Left lung (tissue), 14 donors: ENCODE measurements at places on chromosomes 1 and 21. TPM values are rescaled to one million over a fixed set of nuclear protein-coding genes. Genes with fewer than 3 reads are reported as not detected.
A peak's percentile ranks its signal among the peaks of the same experiment; 100 is the strongest.

GRCh38 chr1:91791103-91791502, 94.8 kb downstream of the TGFBR3 start:
- no peak for DNase-seq

GRCh38 chr21:35426469-35426868, 377.4 kb upstream of the RUNX1 start:
- no peak for DNase-seq

DNA sequence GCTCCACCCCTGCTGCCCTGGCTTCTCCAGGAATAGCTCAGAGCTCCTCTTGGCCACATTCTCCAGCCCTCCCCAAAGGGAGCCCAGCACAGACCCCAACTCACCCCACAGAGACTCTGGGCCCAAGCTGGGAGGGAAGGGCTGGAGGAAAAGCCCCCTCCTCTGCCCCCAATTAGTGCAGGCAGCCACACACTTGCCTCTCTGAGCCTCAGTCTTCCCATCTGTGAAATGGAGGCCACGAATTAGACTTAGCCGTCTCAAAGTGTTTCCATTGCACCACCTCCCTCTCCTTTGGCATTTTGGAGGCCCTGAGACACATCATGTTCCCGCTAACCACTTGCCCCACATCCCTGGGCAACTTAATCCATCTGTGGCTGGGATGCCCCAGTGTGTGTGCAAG, 108.0 kb downstream of the PAX7 start:
- no peak for DNase-seq

DNA sequence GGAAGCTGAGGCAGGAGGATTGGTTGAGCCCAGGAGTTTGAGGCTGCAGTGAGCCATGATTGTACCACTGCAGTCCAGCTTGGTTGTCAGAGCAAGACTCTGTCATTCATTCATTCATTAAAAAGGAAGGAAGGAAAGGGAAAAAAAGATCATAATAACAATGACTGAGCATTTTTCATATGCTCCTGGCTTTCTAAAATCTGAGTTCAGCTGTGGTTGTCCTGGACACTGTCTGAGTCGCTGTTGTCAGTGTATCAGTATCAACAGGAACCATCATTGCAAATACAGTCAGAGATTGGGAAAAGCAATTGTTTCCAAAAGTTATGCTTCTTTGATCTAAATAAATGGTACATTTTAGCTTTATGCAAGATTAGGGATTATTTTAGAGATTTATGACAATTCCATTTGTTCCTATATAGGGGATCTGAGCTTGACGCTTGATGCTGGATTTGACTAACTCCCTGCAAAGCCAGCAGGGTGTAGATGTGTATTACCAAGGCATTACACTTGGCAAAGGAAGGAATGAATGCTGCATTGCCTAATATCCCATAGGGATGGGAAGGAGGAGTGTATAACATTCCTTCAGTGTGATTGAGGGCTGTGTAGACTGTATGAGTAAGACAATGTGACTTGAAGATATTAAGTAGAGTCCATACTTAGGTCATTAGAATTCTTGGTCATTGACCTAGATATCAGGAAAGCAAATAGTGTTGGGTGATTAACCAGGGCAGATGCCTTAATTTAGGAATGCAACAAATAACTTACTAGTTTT, 100.2 kb downstream of the DISP1 start:
- peak; percentile 8 for DNase-seq

DNA sequence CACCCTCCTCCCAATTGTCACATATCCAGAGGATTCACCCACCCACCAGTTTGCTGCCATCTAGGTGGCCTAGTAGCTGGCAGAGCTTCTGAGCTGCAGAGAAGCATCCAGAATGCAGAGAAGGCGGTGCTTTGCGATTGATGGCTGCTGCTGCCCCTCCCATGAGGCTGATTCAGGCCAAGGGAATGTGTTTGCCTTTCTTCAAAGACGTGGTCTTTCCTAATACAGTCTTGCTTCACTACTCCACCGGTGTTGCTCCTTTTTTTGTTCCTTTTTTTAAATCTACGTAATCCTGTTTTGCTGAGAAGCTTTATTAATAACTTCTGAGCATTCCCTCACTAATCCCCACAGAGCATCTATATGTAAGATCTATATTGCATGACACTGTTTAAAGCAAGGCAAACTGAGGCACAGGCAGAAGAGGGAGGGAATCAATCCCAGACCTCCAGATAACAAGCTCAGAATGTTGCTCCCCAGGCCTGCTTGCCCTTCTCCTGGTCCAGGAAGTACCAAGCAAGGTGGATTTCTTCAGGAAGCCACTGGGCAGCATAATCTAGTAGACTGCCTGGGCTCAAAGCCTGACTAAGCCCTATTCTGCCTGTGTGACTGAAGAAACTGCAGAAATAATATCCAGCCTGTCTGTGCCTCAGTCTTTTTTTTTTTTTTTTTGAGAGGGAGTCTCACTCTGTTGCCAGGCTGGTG, 275.5 kb upstream of the FMN2 start:
- DNase-seq, result no peak

- no peak for DNase-seq
Observed at GRCh38 chr1:1230656-1231399, 973 bp downstream of the SDF4 start.

DNA sequence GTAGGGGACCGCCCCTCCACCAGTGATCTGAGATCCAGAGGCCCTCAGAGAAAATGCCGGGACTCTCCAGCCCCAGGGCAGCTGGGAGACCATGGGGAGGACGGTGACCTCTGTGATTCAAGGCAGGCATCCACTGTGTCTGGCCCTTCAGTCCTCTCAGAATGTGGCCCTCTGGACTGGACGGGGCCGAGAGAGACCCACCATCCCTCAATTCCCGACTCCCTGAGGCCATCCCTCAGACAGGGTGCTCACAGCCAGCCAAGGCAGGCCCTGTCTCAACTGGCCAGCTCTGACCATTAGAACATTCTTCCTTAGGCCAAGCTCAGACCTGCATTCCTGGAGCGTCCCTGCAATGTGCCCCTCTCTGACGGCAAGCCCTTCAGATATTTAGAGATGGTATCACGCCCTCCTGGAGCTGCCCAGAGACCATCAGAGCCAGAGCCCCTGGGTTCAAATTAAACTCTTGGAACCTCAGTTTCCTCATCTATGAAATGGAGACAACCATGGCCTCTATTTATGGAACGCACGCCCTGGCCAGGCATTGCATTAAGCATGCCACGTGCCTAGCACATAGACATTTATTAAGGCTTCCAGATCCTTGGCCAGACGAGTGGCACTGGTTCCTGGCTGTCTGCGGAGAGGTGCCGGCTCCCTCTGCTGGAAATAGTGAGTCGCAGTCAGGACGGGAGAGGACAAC, 9.6 kb upstream of the EPS8L3 start:
- DNase-seq, result peak; percentile 86

GRCh38 chr1:59143133-59143487, 153.8 kb upstream of the FGGY start:
- DNase-seq, result no peak

Gene CACNA1S
- total RNA-seq, result 0.12 TPM

Gene FLG
- total RNA-seq, result not detected

Gene MYOG
- not detected for total RNA-seq

Gene LCE3E
- not detected for total RNA-seq
